ENCODE measurements at places on chromosomes 12 and 14.

DNA sequence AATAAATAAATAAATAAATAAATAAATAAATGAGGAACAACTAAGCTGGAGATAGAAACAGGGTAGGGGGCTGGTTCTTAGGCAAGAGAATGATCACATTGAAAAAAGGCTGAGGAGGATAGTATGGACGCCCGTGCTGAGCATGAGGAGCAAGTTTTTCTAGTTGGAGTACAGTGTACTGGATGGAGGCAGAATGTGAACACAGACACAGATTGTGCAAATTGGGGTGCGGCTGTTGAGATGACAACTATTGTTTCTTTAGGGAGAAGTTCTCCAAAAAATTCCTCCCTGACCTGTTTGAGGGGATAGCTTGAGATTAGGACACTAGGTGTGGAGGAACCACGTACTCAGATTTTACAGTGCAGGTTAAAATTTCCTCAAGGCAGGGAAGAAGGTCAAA, 979 bp upstream of the BIN2 start:
- no peak for DNase-seq

- DNase-seq, result no peak
Observed at GRCh38 chr12:92457458-92458180, 245.2 kb upstream of the PLEKHG7 start.

DNA sequence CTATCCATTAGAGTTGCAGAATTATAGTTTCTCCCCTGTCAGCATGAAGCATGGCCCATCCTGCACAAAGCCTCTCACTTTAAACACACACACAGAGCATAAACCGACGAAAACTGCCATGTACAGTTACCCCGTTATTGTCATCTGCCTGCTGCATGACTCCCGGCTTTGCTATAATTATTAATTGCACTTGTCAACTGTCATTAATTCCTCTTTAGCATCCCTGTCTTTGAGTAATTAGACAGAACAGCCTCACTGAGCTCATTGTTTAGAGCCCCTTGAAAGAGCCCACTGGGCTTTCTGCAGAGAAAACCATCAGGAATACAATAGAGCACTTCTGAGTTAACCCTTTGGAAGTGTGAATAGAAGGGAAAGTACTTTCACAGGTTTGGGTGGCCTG, 307.2 kb upstream of the SOX5 start:
- DNase-seq, result no peak

- DNase-seq, result no peak
Observed at GRCh38 chr14:34262127-34262910, 199.7 kb downstream of the SPTSSA start.

GRCh38 chr14:104082807-104083206, 2.7 kb upstream of the ASPG start:
- DNase-seq, result no peak

All from GDM1 (cell line).